ENCODE measurements at places on chromosomes 5 and 9.

DNA sequence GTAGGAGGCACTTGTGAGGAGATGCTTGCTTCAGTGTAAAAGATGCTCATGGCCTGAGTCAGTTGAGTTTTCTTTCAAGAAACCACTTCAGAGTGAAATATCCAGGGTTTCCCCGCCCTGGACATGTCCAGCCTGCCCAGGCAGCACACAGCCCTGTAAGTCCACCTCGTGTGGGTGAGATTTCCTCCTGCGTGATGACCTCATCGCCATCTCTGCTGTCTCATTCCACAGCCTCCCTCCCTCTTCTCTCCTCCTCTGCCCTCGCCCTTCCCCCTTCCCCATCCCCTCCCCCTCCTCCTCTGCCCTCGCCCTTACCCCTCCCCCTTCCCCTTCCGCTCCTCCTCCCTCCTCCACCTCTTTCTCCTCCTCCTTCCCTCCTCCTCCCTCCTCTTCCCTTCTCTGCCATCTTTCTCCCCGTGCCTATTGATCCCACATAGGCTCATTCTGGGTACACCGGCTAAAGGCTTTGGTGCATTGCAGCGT is 34.0 kb upstream of the NCS1 start:
- no peak for DNase-seq

- DNase-seq: no peak
Observed at GRCh38 chr5:57976506-57976905, 483.4 kb downstream of the PLK2 start.

DNA sequence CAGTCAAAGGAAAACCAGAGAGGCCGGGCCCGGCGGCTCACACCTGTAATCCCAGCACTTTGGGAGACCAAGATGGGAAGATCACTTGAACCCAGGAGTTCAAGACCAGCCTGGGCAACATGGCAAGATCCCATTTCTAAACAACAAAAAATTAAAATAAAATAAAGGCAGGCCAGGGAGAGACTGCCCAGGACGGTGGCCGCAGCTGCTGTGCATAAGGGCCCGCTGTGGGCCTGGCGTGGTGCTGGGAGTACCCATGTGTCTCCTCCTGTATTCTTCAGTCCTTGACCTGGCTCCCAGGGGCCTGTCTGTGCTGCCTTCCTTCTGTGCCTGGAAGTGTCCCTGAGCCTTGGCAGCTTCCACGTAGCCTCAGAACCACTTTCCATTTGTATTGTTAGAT is 56.8 kb upstream of the CNOT6 start:
- DNase-seq: no peak

- DNase-seq: no peak
Observed at GRCh38 chr9:80931163-80931562, 758.2 kb downstream of the TLE1 start.

- DNase-seq: peak; percentile 63
Observed at GRCh38 chr9:127802576-127803443, at the start of gene FPGS. FPGS (plus strand) TSS chr9:127802882; CDS start chr9:127802925, 43 bp downstream.

- no peak for DNase-seq
Observed at GRCh38 chr9:33211695-33212393, 28.1 kb upstream of the SPINK4 start.

DNA sequence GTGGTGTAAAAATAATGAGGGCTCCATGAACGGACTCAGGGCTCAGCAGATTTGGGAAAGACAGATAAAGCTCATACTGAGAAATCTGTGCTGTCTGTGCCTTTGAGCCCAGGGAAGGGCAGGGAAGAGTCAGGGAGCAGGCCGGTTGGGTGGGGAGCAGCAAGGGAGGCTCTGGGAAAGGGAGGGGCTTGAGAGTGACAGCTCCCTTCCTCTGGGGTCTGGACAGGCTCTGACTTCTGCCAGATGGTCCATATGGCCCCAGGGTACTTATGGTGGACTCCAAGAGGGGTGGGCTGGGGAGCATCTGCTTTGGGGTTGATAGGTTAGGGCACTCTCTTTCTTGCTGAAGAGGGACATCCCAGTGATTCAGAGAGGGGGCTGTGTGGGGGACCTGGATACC is 2.1 kb downstream of the NPR2 start:
- DNase-seq: no peak

DNA sequence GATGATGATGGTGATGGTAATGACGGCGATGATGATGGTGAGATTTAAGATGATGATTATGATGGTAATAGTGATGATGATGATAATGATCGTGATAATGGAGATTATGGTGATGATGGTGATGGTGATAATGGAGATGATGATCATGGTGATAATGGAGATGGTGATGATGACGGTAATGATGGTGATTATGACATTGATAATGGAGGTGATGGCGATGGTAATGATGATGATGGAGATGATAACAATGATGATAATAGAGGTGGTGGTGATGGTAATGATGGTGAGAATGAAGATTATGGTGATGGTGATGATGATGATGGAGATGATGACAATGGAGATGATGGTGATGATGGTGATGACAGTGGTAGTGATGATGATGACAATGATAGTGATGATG is 69.7 kb downstream of the MED10 start:
- DNase-seq: no peak

DNA sequence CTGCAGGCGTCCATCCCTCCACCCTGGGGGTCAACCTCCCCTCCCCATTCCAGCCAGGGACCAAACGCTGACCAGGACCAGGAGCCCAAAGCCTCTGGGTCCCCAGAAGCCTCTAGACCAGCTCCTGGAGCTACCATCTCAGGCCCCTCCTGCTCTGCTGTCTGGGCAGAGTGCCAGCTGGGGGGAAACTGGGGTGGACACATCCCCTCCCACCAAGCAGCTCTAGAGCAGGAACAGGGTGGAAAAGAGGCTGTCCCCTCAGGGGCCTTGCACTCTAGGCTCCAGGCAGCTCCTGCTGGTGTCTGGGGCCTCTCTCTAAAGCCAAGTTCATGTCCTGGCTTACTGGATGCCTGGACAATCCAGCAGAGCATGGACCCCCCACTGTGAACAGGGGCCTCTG is 4.4 kb downstream of the SSNA1 start:
- DNase-seq: no peak

- DNase-seq: no peak
Observed at GRCh38 chr9:86713470-86713869, 233.8 kb downstream of the GAS1 start.

DNA sequence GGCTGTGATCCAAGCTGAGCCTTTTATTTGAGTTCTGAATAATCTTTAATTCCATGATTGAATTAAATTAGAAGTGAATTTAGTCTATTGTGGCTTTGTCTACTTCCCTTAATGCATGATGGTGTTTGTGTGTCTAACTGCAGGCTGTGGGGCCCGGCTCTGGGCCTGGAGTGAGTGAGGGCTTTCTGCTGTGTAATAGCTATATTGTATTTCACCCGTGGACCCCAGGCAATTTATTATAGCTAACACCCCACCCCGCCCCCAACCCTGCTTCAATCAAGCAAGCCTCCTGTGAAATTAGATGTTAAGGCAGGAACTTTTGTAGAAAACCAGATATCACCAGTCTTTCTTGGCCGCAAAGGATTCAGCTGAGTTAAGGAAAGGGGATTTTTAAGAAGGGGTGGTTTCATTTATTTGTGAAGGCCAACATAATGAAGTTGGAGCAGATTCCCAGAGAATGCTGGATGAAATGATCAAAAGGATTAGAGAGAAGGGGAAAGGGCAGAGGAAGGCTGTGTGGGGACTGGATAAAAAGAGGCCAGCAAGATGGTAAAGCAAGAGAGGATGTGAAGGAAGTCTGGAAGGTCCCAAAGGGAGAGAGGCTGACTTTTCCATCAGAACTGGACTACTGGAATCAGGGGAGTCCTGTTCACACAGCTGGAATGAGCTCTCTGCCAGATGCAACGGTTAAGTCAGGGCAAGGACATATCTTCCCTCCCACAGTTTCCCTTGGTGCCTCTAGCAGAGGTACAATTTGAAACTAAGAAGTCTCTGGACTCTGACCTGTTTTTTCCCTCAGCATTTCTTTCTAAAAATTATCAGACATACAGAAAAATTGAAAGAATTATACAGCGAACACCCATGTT is 125.3 kb upstream of the SAP30L start:
- no peak for DNase-seq

DNA sequence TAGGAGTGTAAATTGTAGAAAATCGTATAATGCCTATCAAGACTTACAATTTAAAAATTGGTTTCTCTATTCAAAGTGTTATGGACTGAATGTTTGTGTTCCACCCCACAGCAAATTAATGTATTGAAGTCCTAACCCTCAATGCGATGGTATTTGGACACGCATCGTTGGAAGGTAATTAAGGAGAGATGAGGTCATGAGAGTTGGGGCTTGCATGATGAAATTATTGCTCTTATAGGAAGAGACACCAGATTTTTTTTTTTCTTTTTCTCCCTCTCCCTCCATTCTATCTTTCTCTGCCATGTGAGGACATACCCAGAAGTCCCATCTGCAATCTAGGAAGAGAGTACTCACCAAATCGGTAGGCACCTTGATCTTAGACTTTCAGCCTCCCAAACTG is 189.2 kb downstream of the MAN2A1 start:
- no peak for DNase-seq

DNA sequence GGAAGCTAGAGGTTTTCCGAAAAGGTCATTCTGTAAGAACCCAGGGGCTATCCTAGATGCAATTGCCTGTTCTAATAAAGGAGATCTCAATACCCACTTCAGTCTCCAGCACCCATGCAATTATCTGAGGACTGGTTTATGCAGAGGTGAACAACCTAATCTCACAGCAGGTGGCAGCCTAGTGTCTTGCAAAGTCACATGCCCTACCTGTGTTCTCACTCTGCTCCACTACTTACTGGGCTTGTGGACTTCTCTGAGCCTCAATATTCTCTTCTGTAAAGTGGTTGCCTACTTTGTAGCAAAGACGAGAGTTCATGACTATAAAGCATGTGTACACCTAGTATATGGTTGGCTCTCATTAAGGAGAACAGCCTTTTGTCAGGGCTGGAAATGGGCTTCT is 21.0 kb upstream of the ALDH1B1 start:
- no peak for DNase-seq

GRCh38 chr9:73233359-73234007 is 81.8 kb downstream of the ANXA1 start:
- no peak for DNase-seq

DNA sequence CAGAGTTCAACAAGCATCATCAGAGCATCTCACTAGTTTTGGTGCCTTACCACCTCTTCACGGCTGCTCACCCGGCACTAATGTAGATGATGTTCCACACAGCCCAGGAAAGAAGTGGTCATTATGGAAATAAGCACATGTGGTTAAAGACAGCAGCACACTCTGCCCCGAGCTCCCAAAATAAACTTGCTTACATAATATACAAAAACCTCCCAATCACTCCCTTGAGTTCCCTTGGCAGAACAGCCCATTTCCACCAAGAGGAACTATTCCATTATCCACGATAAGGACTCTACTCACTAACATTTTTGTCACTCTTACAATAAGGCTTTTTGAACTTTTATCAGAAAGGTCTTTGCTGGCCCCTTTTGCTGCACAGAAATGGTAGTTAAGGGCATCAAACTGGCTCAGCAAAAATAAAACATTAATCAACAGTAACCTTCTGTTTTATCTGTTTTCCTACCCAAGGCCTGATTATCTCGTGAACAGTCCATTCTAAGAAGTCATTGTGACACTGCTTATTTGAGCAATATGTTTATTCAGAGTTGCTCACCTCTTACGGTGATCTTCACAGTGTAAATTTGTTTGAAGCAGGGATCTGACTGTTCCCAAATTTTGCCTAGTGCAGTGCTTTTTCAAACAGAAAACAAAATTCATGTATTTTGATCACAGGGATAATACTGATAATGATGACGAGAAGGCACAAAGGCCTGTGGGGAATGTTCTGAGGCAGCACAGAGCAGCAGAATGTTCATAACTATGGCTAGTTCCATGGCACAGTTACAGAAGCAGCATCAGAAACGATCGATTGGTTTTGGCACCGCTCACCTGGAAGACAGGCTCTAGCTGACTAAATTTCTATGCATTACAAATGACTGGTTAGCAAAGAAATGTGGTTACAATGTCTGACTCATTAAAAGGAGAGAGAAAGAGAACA is 399.8 kb upstream of the PIK3R1 start:
- DNase-seq: no peak

GRCh38 chr5:112064956-112065355 is 308.0 kb upstream of the NREP start:
- no peak for DNase-seq

DNA sequence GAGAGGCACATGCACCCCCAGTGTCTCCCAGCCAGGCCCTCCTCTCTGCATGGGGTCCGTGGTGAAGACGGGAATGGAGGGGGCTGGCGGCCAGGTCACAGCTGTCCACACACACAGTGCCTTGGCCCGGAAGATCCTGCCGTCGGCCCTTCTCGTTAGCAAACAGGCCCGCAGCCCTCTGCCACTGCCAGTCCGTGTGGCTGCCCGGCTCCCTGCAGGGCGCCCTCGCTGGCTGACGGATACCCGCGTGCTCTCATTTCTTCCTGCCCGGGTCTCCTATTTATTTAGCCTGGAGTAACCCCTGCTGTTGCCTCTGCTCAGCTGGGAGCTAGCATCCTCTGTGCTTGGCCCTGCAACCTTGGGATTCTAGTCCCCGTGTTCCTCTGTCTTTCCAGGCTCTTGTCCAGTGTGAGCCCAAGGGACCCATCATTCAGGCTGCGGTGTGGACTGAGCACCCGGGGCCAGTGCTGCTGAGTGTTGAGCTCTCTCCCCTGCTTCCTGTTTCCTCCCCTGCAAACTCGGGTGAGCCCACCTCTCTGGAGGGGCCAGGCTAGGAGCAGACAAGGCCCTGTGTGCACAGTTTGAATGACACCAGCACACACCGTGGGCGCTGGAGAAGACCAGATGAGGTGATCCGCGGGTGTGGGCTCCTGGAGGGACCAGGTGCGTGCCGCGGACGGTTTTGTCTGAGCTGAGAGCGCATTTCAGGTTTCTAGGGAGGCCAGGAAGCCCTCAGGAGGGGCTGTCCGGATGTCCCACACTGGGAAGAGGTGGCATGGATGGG is 14.6 kb upstream of the RNU6ATAC start:
- no peak for DNase-seq

DNA sequence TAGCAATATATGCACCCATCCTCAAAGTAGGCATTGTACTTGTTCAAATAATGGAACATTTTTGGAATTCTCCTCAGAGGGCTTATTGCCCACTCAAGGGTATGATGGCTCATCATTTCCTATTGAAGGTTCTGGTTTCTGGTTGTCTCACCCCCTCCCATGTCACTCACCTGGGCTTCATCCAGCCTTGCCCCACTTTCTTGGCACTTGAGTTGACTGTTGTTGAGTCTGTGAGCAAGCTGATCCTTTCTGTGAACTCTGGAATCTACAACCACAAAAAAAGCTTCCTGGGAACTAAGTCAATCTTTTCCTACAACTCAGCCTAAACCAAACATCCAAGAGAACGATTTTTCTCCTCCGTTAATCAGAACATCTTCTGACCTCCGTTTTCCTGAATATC is 73.9 kb upstream of the ANKH start:
- DNase-seq: no peak

GRCh38 chr5:178434016-178434761 is 156.0 kb downstream of the COL23A1 start:
- DNase-seq: no peak

GRCh38 chr9:87910821-87911220 is 6.9 kb upstream of the SPATA31C1 start:
- DNase-seq: no peak

GRCh38 chr5:56102889-56103288 is 108.1 kb upstream of the IL6ST start:
- no peak for DNase-seq
